Stimulated activated CD8-positive, alpha-beta memory T cell treated with anti-CD3 and anti-CD28 coated beads, Interleukin-4, amount 100 ng/mL, for 4 hours (primary cell): ENCODE measurements at places on chromosomes 5 and 9.

DNA sequence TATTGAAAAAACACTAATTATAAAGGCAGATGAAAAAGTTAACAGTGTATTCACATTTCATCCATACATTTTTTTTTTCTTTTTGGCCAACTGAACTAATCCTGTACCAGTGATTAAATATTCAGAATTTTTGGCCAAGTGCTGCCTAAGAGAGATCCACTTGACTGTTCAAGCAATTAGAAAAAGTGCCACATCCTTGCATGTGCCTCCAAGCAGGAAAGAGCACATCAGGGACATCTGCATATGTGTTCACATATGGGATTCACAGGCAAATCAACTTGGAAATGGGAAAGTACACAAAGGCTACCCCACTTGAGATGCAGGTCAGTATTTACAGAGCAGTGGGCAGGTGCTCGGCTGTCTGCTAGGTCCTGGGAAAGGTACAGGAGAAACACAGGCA is 163.3 kb upstream of the LHFPL2 start:
- no peak for DNase-seq

GRCh38 chr5:66960369-66961137 is 236.0 kb downstream of the CD180 start:
- no peak for DNase-seq

- no peak for DNase-seq
Observed at GRCh38 chr5:3010953-3011763, 259.7 kb upstream of the IRX2 start.

- no peak for DNase-seq
Observed at GRCh38 chr9:2015581-2016407, 647 bp downstream of the SMARCA2 start.

GRCh38 chr9:72554221-72554641 is 32.8 kb downstream of the TMC1 start:
- DNase-seq, result no peak

- no peak for DNase-seq
Observed at GRCh38 chr9:87119328-87119881, 172.1 kb upstream of the GAS1 start.

- DNase-seq, result no peak
Observed at GRCh38 chr5:177530638-177531037, 13.9 kb upstream of the DDX41 start.

GRCh38 chr5:38448568-38449350 is 107.7 kb downstream of the LIFR start:
- DNase-seq, result no peak

GRCh38 chr9:124724415-124725067 is 46.6 kb downstream of the NR6A1 start:
- DNase-seq, result no peak

DNA sequence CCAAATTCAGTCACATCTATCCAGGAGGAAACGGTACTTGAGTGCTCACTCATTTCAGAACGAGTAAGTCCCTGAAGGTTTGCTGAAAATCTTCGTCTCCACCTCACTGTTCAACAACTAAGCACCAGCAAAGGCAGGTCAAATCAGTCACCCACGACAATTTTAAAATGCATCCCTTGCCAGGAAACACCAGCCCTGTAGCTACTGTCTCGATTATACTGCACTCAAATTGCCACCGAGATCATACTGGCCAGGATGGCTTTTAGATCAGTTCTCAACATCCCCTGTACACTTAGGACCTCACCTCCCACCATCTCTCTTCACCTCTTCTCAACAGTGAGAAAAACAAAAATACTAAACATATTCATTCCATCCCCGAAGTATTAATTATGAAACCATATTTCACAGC is 298.6 kb downstream of the AGTPBP1 start:
- DNase-seq, result no peak

- no peak for DNase-seq
Observed at GRCh38 chr9:1726993-1727759, 288.0 kb upstream of the SMARCA2 start.

- DNase-seq, result no peak
Observed at GRCh38 chr5:79186021-79186420, 49.9 kb upstream of the JMY start.

GRCh38 chr9:99907208-99907532 is 716 bp downstream of the STX17 start:
- no peak for DNase-seq

GRCh38 chr9:87643107-87643650 is 82.7 kb upstream of the CTSL start:
- DNase-seq, result no peak

GRCh38 chr5:181173027-181173419 is 25.6 kb downstream of the OR2V2 start:
- DNase-seq, result peak; percentile 58

GRCh38 chr9:85451680-85452079 is 290.1 kb downstream of the AGTPBP1 start:
- no peak for DNase-seq

DNA sequence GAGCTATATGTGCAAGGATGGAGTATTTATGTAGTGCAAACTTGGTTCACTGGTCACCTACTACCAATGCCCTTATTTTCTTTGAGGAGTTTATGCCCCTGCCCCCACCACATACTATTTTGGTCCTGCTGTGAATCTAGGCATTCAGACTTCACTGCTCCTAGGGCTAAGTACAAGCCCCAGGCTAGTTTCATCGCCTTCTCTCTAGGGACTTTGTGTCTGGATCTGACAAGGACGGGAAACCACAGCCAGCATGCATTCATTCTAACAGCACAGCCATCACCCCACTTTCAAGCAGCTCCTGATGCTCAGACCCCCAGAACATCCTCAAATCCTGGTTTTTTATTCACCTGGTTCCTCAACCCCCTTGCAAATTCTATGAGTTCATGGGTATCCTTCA is 56.8 kb downstream of the DRD1 start:
- DNase-seq, result no peak

DNA sequence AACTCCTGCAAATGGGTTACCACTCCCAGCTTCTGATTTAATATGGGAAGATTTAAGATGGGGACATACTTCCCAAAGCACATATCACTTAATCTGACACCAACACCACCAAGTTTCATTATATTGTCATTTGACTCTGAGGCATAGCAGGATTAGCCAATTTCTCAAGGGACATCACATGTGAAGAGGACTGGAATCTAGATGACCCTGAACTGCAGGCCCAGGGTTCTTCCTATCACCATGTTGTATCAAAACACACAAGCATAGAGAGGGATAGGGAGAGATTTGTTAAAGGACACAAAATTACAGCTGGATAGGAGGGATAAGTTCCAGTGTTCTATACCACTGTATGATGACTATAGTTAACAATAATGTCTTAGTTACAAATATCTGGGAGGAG is 168.3 kb upstream of the PPP2R2B start:
- no peak for DNase-seq

GRCh38 chr9:16179566-16179965 is 626.7 kb downstream of the CCDC171 start:
- no peak for DNase-seq

- DNase-seq, result no peak
Observed at GRCh38 chr5:133638436-133638835, 26.1 kb upstream of the FSTL4 start.

GRCh38 chr5:9409413-9409960 is 136.4 kb downstream of the SEMA5A start:
- DNase-seq, result no peak
